Dermis lymphatic vessel endothelial cell (primary cell): ENCODE measurements at places on chromosomes 12 and 14. TPM values are rescaled to one million over a fixed set of nuclear protein-coding genes. Genes with fewer than 3 reads are reported as not detected.

The MLF2 gene
- 68.2 and 71.3 TPM in 2 replicates for total RNA-seq

The MMP19 gene
- total RNA-seq: 0.09 and 0.43 TPM in 2 replicates

The CD69 gene
- total RNA-seq: 0.09 and 0.11 TPM in 2 replicates

The NPFF gene
- not detected in 2 replicates for total RNA-seq

The LMNTD1 gene
- total RNA-seq: 0.09 TPM in 1 of 2 replicates, not detected in the other

The BAG5 gene
- 31.3 and 34.0 TPM in 2 replicates for total RNA-seq

The TMEM229B gene
- 0.33 and 0.52 TPM in 2 replicates for total RNA-seq

The DNAJC22 gene
- total RNA-seq: 0.22 and 0.52 TPM in 2 replicates

The KRT80 gene
- under 0.01 TPM in 2 replicates for total RNA-seq

The GLS2 gene
- 0.11 and 0.17 TPM in 2 replicates for total RNA-seq

The APEX1 gene
- 56.7 and 76.1 TPM in 2 replicates for total RNA-seq

The KRT75 gene
- total RNA-seq: not detected in 2 replicates

The SLC38A4 gene
- 5.1 and 5.7 TPM in 2 replicates for total RNA-seq

The KRAS gene
- 39.6 and 43.5 TPM in 2 replicates for total RNA-seq

The DPY19L2 gene
- 0.17 and 0.43 TPM in 2 replicates for total RNA-seq

The MYH6 gene
- not detected in 2 replicates for total RNA-seq

The PZP gene
- 0.09 and 0.11 TPM in 2 replicates for total RNA-seq

The SLC25A47 gene
- total RNA-seq: not detected in 2 replicates

The FITM1 gene
- 0.34 and 0.76 TPM in 2 replicates for total RNA-seq

The RNASE7 gene
- total RNA-seq: not detected in 2 replicates

The FOXN4 gene
- not detected in 2 replicates for total RNA-seq

The SRRM4 gene
- not detected in 2 replicates for total RNA-seq

The SERPINA1 gene
- not detected in 2 replicates for total RNA-seq

The SLC22A17 gene
- 0.11 and 0.17 TPM in 2 replicates for total RNA-seq

The KLRF1 gene
- total RNA-seq: 0.09 TPM in 1 of 2 replicates, not detected in the other

The IFI27L1 gene
- total RNA-seq: 8.3 and 11.6 TPM in 2 replicates

The RPS6KL1 gene
- total RNA-seq: 4.3 and 6.6 TPM in 2 replicates

The NYNRIN gene
- 3.1 and 3.9 TPM in 2 replicates for total RNA-seq

The PPHLN1 gene
- total RNA-seq: 59.4 and 66.8 TPM in 2 replicates

The KRT71 gene
- total RNA-seq: not detected in 2 replicates

The PARPBP gene
- total RNA-seq: 4.4 and 5.6 TPM in 2 replicates

The CPNE6 gene
- not detected in 2 replicates for total RNA-seq

The FGD6 gene
- total RNA-seq: 17.6 and 23.1 TPM in 2 replicates

The OR10P1 gene
- not detected in 2 replicates for total RNA-seq

The KRT3 gene
- not detected in 2 replicates for total RNA-seq

The GDF11 gene
- total RNA-seq: 1.4 and 1.5 TPM in 2 replicates
